ENCODE measurements at places on chromosomes 7 and 10.

DNA sequence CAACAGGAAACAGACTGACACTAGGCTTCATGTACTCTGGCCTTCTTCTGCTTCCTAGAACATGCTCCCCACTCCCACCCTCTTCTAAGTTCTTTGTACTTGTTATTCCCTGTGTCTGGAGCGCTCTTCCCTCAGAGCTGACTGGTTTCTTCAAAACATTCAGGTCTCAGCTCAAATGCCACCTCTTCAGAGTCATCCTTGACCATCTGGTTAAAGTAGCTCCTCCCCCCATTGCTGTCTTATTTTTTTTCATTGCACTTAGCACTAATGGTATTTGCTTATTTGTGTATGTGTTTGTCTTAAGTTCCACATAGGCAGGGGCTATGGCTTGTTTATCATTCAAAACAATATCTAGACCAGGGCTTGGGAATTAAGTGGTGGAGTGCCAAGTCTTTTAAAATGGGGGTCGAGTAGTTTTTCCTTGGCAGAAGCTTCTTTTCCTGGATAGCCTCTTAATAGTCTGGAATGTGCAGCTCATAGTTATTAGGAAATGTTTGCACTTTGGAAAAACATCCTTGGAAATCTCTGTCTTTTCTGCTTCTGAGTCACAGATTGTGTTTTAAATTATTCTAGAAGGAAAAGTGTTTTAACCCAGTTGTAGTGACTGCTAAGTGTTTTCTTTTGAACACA is 60.0 kb downstream of the RALA start:
- no peak for DNase-seq

- peak; percentile 65 for DNase-seq
Measured at GRCh38 chr7:44145969-44146911, 5.1 kb upstream of the MYL7 start.

DNA sequence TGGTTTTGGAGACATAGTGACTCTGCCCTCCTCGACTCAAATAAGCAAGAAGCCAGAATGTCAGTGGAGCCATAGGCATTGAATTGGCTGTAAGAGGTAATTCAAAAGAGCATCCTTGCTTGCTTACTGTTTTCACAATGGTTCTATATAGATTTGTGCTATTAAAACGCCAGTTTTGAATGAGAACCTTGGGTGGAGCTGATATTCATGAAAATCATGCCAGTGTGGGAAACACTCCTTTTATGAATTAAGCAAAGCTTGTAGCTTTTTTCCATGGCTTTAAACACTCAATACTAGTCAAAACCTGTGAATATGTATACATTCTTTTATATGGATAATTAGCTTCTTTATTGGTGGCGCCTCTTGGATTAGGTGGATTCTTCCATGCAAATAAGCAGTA is 252.5 kb downstream of the SLC25A13 start:
- no peak for DNase-seq

GRCh38 chr7:74070619-74070921 is 13.0 kb upstream of the LIMK1 start:
- DNase-seq, result no peak

DNA sequence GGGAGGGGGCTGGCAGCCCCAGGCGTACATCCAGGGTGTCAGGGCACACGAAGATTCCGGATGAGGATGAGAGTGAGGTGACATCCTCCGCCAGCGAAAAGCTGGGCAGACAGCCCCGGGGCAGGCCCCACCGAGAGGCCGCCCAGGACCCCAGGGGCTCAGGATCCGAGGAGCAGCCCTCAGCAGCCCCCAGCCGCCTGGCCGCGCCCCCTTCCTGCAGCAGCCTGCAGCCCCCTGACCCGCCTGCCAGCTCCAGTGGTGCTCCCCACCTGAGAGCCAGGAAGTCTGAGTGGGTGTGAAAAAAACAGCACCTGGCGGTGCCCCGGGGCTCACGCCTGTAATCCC is 3.2 kb downstream of the GJD4 start:
- no peak for DNase-seq

GRCh38 chr10:49369216-49370162 is 26.4 kb downstream of the DRGX start:
- no peak for DNase-seq

GRCh38 chr7:3089493-3089892 is 45.8 kb upstream of the CARD11 start:
- no peak for DNase-seq

GRCh38 chr10:52064084-52064845 is 249.8 kb upstream of the DKK1 start:
- DNase-seq, result no peak

GRCh38 chr10:52436664-52437063 is 122.6 kb downstream of the DKK1 start:
- no peak for DNase-seq

DNA sequence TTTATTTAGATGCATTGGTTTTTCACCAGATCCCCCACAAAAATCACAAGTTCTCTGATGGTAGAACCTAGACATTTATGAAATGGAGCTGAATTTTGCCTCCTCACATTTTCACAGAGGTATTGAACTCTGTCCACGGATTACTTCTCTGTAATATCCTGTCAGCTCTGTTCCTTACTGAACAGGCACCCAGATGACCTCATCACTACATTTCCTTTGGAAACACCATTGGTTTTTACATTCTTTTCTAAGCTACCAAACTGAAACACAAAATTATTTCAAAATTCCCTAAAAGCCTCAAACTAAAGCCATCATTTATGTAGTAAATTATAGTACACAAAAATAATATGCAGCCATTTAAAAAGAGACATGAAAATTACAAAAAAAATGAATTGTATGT is 98.3 kb upstream of the KCNIP2 start:
- DNase-seq, result no peak

GRCh38 chr10:33120275-33120674 is 162.2 kb upstream of the ITGB1 start:
- no peak for DNase-seq

DNA sequence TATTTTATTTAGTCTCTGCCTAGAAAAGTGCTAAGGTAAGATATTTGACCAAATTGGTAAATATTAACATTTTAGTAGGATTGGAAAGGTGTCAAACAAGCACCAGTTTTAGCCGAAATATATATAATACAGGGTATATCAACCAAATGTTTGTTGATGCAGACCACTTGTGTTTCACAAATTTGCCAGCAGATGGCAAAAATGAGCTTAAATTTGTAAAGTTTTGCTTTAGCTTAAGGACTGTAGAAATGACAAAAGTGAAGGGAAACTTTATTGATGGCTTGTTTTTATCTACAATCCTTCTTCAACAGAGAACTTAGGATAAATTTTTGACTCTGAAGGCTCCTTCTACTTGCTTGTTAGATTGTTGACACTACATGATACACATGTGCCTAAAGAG is 4.8 kb upstream of the POLR1F start:
- peak; percentile 4 for DNase-seq

GRCh38 chr7:15647309-15647708 is 39.2 kb downstream of the MEOX2 start:
- no peak for DNase-seq

GRCh38 chr10:14707481-14707880 is 67.2 kb downstream of the FAM107B start:
- DNase-seq, result no peak

GRCh38 chr7:17019106-17019505 is 137.3 kb upstream of the AGR3 start:
- no peak for DNase-seq

- DNase-seq, result no peak
Measured at GRCh38 chr10:131997366-131998049, 15.8 kb upstream of the BNIP3 start.

DNA sequence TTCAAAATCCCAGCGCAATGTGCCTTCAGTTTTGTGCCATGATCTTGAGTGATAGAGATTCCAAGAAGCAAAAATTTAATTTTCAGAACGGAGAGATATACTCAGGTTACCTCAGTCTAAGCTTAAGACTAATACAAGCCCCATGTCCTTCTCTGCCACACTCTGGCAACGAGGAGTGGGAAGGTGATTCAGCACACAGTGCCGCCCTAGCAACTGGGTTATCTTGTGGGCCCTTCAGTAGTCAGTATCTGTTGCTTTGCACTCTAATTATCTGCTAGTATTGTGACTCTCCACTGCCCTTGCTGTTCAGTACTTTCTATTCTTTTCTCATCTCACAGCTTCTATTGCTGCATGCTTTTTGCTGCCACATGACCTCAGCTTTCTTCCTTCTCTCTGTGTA is 39.2 kb upstream of the MKLN1 start:
- DNase-seq, result no peak

GRCh38 chr7:34034728-34035127 is 129.4 kb downstream of the BMPER start:
- DNase-seq, result no peak

GRCh38 chr10:131213741-131214505 is 97.6 kb downstream of the TCERG1L start:
- no peak for DNase-seq

GRCh38 chr10:84395581-84395980 is 67.2 kb downstream of the CCSER2 start:
- no peak for DNase-seq

DNA sequence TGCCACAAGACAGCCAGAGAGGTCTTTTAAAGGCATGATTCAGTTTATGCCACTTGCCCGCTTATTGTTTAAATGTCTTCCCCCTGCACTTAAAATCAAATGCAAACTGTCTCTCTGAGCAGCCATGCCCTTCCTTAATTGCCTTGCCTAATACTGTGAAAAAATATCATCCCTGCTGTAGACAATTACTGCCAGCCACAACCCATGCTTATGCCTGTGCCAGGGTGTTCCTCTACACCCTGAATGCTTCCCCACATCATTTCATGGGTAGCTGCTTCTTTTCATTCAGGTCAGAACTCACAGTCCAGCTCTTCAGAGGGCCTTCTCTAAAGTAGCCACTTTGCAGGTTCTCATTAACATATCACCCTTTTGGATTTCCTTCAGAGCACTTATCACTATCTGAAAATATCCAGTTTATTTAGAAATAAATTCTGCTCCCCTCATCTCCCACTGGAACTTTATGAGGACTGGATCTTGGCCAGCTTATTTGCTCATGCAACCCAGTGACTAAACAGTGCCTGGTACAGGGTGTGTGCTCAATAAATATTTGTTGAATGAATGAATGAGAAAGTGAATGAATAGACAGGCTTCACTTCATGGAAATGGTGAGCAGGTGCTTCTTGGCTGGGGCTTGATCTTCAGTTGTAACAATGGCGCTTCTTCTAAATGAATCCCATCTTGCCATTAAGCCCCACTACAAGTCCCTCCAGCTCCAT is 162.4 kb upstream of the MDFIC start:
- DNase-seq, result no peak

DNA sequence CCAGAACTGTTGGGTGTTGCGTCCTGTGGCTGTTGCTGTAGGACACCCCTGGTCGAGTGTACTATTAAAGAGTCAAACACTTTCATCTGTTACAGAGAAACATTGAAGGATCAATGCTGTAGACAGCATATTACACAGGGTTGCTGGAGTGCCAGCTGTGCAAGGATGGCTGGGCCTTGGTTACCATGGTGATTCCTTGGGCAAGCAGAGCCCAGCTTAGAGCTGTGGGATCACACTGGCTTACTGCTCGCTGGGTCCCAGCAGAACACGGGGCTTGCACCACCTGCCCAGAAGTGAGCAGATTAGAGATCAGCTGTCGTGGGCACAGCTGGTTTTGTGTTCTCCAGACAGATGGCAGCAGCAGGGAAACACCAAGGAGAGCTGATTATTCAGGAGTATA is 76.0 kb downstream of the GPR141 start:
- DNase-seq, result no peak

GRCh38 chr10:109616359-109616980 is 306.8 kb downstream of the XPNPEP1 start:
- DNase-seq, result no peak

Measured in renal cortex interstitium (tissue), 15 donors.